Occipital lobe (tissue), 3 donors: ENCODE measurements at places on chromosomes 5 and 9.

GRCh38 chr9:81717747-81718077 is 28.4 kb upstream of the TLE1 start:
- no peak for DNase-seq

- DNase-seq: no peak
These were observed 111.3 kb downstream of the FER start for GRCh38 chr5:108858959-108859358.

DNA sequence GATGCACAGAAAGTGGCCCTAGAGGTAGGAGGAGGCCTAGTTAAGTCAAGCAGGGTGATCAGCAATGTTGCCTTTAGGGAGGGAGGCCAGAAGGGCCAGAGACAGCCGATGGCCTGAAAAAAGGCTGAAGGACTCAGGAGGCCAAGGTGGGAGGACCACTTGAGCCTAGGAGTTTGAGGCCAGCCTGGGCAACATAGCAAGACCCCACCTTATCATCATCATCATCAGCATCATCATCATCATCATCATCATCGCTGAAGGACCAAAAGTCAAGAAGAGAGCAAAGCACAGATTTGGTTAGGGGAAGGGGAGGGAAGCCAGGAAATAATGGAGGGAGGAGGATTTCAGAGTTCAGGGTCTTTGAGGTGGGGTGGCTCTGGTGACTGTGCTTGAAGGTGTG is 74.3 kb downstream of the RALGPS1 start:
- no peak for DNase-seq

DNA sequence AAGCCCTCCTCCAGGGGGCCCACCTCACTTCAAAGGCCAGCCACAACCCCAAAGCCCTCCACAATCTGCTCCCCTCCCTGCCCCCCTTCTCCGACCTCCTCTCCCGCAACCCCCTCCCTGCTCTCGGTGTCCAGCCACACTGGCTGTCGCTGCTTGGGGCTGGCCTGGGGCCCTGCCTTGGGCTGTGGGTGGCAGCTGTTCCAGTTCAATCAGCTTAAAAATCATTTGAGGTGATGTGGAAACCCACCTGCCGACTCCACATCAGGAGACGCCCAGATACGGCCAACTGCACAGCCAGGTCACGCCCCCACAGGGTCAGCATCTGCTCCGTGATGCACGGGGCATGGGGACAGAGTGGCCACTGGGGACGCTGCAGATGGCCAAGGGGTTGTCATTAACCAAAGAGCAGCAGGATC is 107.0 kb upstream of the MVB12B start:
- no peak for DNase-seq

GRCh38 chr5:136070486-136071285 is 41.9 kb downstream of the TGFBI start:
- no peak for DNase-seq

DNA sequence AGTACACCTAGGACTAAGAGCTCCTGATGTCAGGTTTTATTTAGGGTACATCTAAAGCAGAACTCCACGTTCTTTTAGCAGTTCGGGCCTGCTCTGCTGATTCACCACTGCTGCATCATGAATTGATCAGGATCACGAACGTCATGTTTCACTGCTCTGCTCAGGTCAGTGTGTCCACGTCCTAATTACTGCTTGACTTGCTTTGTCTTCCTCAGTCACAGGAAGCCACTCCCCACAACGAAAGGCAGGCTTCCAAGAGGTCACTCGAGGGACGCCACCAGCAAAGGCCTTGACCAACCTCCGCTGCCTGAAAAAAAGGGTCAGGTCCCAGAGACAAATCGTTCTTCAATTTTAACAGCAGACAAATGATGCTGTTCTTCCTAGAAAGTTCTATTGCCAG is 40.3 kb downstream of the CTNND2 start:
- DNase-seq: no peak

- DNase-seq: no peak
These were observed 7.9 kb downstream of the TICAM2 start for GRCh38 chr5:115594128-115595047.

- no peak for DNase-seq
These were observed 416.9 kb upstream of the SMARCA2 start for GRCh38 chr9:1598270-1598669.

GRCh38 chr9:127175764-127176163 is 53.3 kb upstream of the ANGPTL2 start:
- DNase-seq: no peak

DNA sequence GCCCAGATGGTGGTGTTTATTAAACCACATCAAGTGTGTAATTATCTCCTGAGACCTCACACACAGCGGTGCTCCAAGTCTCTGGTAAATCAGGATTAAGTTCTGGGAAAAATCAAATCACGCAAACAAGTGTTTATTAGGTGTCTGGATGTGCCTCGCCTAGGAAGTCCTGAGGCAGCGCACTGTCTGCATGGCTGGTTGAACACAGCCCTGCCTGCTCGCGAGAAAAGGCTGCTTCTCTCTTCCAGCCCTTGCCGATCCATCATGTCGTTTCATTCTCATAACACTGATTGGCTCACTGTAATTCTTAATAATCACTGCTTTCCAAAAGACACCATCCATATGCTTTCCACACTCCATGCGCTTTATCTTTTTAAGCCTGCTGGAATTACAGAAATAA is 229.6 kb upstream of the DAP start:
- DNase-seq: no peak

- DNase-seq: no peak
These were observed 1.5 kb downstream of the BTF3 start for GRCh38 chr5:73499756-73500155.
